Islet precursor cell (in vitro differentiated cells): ENCODE measurements at places on chromosomes 13 and 19.

DNA sequence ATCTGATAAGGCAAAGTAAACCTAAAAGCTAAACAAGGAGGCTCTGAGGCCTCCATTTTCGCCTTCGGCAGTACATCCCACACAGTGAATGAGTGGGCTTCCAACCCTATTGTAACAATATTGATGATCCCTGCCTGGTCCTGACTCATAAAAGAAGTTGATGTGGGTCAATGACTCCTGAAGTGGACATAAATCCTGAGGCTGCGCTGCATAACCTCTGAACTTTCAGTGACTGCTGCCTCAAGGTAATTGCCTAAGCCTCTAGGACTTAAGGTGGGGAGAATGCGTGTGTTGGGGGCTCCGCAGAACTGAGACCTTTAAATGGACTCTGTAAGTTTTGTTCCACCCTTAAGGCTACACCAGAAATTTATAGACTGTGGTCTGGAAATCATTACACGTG, 42.6 kb downstream of the SIAH3 start:
- DNase-seq = no peak

DNA sequence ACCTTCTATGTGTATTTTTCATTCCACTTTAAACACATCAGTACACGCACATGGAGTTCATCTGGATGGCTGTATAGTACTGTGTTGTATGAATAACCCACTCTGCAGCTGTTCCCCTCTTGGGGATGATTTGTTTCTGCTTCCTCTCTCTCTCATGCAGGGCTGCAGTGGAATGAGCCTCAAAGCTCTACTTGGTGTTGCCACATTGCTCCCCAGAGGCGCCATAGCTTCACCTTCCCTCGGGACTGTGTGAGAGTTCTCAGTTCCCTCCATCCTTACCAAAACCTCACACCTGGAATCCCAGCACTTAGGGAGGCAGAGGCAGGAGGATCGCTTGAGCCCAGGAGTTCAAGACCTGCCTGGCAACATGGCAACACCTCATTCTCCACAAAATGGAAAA, 28.4 kb upstream of the GPR183 start:
- no peak for DNase-seq

GRCh38 chr13:27034678-27035111, 136.9 kb downstream of the USP12 start:
- DNase-seq = peak; percentile 65

GRCh38 chr13:42478531-42479156, 95.3 kb upstream of the TNFSF11 start:
- no peak for DNase-seq

DNA sequence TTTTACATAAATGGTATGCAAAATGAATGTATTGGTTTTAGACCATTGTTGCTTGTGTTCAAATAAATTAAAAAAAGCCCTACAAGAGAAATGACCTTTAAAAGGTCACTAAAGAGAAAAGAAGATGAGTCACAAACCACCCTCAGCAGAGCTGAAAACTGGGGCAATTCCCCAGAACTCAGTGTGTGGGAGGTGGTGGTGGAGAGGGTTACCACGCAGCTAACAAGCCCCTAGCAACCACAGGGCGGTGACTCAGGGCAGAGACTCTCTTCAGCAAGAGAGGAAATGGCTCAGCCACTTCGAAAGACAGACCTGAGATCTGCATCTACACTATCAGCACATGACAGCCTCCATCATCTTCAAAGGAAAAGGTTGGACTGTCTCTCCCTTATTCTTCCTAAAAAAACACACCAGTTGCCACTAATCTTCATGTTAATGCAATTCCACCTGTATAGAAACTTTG, 29.4 kb upstream of the NDFIP2 start:
- peak; percentile 97 for DNase-seq

GRCh38 chr19:35029737-35030256, 473 bp upstream of the SCN1B start:
- no peak for DNase-seq

DNA sequence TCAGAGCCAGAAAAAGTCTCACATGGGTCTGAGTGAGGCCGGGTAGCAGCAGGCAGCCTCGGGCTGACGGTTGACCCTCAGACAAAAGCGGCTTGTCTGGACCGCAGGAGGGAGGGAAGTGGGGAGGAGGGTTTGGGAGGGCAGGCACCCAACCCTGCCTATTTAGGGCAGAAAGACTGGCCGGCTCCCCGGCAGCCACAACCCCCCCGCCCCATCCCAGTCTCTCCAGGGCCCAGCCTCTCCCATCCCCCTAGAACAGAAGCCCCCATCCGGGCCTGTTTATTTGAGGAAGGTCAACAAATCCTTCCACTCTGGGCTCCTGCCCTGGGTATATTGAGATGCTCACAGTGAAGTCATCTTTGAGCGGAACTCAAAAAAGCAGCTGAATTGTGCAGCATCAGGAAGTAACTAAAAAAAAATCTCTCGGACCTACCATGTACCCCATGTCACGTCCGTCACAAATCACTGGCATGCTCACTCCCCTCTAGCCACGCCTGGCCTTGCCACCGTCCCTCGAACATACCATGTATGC, 6.3 kb downstream of the DACT3 start:
- DNase-seq = peak; percentile 76

DNA sequence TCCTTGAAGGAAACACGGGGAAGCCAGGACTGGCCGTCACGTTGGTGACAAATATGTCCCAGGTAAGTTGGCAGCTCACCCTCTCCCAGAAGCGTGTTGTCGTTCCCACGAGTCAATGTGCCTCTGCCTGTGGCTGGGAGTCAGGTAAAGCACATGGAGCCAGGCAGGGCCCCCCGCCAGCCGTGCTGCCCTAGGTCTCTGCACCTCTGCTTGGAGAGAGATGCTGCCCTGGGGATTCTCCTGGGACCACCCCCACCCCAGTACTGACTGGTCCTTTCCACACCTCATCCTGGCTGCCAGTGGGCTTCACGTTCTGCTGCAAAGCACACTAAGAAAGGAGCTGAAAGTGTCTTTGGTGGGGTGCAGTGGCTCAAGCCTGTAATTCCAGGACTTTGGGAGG, 9.9 kb downstream of the ZNF114 start:
- no peak for DNase-seq

DNA sequence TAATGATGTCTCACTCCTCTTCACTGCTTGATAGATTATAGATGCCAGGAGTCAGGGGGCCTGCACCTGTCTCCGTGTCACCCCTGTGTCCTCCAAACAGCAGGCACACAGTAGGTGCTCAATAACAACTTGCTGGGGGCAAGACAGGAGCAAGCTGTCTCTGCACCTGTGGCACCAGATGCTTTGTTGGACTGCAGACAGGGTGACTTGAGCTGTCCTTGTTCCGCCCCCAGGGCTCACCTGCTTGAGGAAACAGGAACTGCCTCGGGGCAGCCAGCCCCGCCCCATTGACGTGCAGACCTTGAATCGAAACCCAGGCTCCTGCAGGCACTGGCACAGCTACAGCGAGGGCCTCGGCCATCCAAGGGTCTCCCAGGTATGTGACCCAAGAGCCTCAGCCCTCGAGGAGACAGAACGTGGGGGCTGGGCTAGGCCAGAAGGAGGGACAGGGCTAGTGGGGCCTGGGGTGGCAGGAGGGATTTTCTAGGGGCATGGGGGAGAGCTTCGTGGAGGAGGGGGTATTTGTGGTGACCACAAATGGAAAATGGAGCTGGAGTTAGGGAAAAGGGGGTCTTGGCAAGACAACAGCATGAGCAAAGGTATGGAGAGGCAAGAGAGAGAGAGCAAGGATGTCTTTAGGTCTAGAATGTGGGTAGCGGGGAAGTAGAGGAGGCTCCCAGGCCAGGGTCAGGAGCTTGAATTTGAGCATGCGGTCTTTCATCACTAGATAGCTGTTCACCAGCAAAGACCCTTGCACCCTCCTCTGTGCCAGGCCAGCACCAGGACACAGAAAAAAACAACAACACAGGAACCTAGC, at the start of gene HSH2D:
TSS of gene HSH2D (plus strand) at position 287 of the 817 bp plus-strand sequence. CDS start 5,066 bp downstream, outside the sequence.
- DNase-seq = peak; percentile 69

- DNase-seq = peak; percentile 88
Observed at GRCh38 chr13:80945328-80945727, 604.4 kb upstream of the SPRY2 start.

DNA sequence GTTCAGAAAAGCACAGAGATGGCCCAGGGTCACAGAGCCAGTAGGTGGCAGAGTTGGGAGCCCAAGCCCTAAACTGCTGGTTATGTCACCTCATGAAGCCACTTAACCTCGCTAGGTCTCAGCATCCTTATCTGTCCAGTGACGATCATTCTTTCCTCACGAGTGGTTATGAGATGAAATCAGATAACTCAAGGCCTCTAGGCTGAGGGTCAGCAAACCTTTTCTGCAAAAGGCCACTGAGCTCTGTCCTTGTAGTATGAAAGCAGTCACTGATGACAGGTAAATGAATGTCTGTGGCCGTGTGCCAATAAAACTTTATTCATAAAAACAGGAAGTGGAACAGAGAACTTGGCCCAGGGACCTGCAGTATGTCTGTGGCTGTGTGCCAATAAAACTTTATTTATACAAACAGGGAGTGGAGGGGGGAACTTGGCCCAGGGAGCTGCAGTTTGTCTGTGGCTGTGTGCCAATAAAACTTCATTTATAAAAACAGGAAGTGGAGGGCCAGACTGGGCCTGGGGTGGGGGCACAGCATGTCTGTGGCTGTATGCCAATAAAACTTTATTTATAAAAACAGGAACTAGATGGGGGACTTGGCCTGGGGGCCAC, 71.2 kb downstream of the GNG7 start:
- no peak for DNase-seq

GRCh38 chr13:98509271-98510155, 67.4 kb downstream of the STK24 start:
- peak; percentile 70 for DNase-seq

DNA sequence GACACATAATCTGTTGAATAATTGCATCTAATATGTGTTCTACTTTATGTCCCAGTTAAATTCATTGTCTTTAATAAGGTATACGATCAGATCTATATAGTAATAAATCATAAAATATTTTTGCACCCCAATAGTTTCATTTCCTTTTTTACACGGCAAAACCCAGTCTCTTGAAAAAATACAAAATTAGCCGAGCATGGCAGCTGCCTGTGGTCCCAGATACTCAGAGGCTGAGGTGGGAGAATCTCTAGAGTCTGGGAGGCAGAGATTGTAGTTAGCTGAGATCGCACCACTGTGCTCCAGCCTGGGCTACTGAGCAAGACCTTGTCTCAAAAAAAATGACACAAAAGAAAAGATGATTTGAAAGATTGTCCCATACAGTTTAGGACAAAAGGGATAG, 52.3 kb upstream of the PARP4 start:
- no peak for DNase-seq

DNA sequence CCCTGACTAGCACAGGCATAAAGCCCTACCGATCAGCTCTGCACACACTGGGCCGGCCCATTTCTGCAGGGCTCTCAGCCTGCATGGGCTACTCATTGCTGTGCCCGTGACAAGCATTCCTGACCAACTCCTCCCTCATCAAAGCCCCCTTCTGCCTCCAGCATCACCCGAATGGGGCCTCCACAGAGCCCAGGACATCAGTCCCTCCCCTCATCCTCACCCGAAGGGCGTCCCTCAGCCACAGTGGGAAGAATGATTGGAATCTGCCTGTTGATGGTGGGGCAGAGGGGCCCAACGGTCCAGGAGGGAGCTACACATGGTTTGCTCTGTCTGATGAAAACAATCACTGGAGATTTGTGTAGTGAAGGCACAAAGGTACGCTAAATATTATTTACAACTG, 43.8 kb downstream of the SERP2 start:
- DNase-seq = no peak

DNA sequence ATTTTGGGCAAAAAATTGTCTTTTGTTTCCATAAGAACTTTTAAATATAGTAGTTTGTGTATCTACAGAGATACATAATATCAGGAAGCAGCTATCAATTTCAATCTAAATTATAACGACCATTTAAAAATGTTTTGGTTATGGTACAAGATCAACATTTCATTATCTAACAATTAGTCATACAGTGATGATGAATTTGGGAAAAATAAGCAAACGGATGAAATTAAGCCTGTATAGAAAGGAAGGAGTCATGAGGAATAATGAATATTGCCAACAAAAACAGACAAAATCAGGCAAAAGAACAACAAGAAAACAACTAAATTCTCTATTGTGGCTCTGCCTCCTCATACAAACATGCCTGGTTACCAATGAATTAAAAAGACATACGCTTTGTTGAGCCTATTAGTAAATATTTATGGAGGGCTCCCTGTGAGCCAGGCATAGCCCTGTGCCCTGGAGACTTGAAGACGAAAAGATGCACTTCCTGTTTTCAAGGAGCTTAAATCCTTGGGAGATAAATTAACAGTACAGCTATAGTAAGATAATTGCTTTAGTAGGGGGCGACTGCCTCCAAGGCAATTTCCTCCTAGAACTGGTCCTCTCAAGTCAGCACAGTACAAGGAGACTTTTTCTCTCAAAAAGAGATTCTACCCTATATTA, 73.0 kb downstream of the NALCN start:
- DNase-seq = no peak

DNA sequence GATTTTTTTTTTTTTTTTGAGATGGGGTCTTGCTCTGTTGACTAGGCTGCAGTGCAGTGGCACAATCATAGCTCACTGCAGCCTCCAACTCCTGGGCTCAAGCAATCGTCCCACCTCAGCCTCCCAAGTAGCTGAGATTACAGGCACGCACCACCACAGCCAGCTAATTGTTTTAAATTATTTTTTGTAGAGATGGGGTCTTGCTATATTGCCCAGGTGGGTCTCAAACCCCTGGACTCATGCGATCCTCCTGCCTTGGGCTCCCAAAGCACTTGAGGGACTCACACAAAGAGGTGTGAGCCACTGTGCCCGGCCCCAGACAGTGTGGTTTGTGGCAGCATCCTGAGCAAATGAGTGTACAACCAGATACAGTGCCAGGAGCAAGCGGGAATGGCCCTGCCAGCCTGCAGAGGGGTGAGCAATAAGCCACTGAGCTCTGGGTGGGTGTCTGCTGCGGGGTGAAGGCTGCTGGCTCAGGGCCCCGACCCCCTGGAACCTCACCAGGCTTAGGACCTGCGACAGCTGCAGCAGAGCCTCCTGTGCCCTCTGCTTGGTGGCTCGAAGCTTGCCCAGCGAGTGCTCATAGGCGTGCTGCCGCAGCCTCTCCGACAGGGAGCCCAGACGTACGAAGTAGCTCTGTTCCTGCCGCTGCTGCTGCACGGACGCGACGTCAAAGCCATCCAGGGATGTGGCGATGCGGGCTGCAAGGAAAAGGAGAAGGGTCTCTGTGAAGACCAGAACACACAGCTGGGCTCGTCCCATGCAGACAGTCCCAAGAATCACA, 15.9 kb upstream of the TICAM1 start:
- no peak for DNase-seq

GRCh38 chr13:60679131-60679530, 282.1 kb downstream of the TDRD3 start:
- no peak for DNase-seq

GRCh38 chr13:75422028-75422427, 59.9 kb downstream of the TBC1D4 start:
- no peak for DNase-seq
